ENCODE measurements at places on chromosomes 4 and X. TPM values are rescaled to one million over a fixed set of nuclear protein-coding genes. Genes with fewer than 3 reads are reported as not detected.
A peak's percentile ranks its signal among the peaks of the same experiment; 100 is the strongest.

- no peaks in the 10 kb centered on the region for H3K27me3 ChIP-seq
- H3K4me3 ChIP-seq, result no peak overlapping the region
- no peaks in the 10 kb centered on the region for H3K36me3 ChIP-seq
- DNase-seq, result no peak
- no peak overlapping the region for H3K27ac ChIP-seq
These were observed 69.2 kb downstream of the PHKA1 start for GRCh38 chrX:72644946-72645345.

DNA sequence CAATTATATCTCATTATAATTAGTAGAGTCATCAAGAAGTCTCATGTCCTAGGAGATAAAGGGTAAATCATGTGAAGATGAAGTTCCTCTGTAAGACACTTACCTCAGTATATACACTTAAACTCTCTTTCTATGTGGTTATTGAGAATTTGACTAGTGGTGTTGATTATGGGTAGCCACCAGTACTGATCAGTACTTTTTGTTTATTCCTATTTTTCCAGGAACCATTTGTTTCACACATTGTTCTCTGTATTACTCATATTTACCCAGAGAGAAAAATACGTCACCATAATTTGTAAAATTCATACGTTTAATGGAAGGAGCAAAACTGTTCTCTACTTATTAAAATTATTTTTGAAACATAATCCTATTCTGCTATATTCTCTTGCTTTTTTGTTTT lies 55.8 kb upstream of the PRDM8 start:
- DNase-seq, result no peak
- H3K4me1 ChIP-seq, result no peaks in the 10 kb centered on the region
- no peaks in the 10 kb centered on the region for H3K36me3 ChIP-seq
- H3K27ac ChIP-seq, result no peak overlapping the region
- H3K4me3 ChIP-seq, result no peak overlapping the region

GRCh38 chr4:38958453-38959190 lies 73.6 kb downstream of the TMEM156 start:
- no peaks in the 10 kb centered on the region for H3K27me3 ChIP-seq
- H3K36me3 ChIP-seq, result no peaks in the 10 kb centered on the region
- no peak overlapping the region for H3K4me3 ChIP-seq
- no peak overlapping the region for H3K27ac ChIP-seq

The GLOD5 gene
- not detected for total RNA-seq

The HTRA3 gene
- not detected for total RNA-seq

GRCh38 chr4:183223053-183223452 lies 97.0 kb downstream of the CLDN22 start:
- no peak overlapping the region for H3K4me3 ChIP-seq
- H3K4me1 ChIP-seq, result no peaks in the 10 kb centered on the region
- H3K27me3 ChIP-seq, result no peaks in the 10 kb centered on the region
- no peaks in the 10 kb centered on the region for H3K36me3 ChIP-seq

DNA sequence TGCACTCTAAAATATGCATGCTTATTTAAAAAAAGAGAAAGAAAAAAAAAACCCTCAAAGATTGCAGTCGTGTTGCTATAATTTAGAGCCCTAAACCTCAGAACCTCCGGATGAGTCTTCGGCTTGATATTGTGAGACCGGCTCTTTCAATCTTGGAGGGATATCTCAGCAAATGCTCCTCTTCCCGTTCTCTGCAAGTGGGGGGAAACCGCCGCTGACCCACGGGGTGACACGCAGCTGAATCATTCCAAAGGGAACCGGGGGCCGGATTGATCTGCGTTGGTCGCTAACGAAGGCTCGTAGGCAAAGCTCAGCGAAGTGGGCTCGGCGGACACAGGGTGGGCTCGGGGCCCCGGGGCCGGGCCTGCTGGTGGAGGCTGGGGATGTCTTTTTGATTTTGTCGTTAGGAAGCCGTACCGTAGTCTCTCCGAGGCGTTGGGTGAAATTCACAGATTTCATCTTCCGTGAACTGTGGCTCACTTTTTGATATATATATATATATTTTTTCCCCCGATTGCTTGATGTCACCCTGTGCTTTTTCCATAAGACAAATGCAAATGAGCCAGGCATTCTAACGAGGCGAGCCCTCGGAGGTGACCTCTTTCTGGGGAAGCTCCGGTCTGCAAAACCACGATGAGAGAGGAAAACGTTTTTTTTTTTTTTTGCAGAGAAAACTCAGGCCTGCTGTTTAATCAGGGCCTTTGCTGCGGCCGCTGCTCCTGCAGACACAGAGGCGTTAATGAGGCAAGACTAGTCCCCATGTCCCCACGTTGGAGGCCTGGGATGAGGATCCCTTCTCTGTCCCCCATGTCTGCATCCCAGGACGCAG lies 110.7 kb upstream of the PPP2R3B start:
- H3K27me3 ChIP-seq, result no peaks in the 10 kb centered on the region
- H3K36me3 ChIP-seq, result no peaks in the 10 kb centered on the region
- H3K27ac ChIP-seq, result no peak overlapping the region
- no peak overlapping the region for H3K4me3 ChIP-seq

The NRK gene
- not detected for total RNA-seq

DNA sequence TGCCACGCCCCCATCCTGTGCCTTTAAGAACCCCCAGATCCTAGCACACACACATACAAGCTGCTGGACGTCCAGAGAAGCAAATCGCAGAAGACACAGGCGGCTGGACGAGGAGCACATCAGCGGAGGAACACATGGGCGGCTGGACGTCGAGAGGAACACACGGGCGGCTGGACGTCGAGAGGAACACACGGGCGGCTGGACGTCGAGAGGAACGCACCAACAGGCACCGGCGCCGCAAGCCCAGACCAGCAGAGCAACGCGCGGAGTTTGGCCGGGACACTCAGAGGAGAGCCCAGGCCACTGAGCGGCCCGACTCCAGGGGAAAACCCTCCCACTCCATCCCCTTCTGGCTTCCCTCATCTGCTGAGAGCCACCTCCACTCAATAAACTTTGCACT lies 17.2 kb downstream of the ZCCHC13 start:
- no peaks in the 10 kb centered on the region for H3K27me3 ChIP-seq
- no peak for DNase-seq
- no peak overlapping the region for H3K4me3 ChIP-seq

DNA sequence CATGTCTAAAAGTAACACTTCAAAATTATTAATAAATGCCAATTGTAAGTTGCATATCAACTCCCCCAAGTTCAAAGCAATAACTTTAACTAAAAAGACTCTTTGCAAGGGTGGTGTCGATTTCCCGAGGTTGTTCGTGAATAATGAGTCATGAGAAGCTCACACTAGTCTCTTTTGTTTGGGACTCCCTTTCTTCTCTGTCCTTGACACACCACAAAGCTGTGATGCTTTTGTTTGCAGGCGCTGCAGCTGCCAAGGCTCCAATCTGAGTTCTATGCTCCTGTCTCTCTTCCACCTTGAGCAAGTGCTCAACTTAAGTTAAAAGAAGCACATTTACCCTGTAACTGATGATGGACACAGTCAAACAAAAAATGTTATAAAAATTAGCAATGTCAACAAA lies 65.9 kb downstream of the FAT1 start:
- no peak overlapping the region for H3K4me3 ChIP-seq
- no peak overlapping the region for H3K27ac ChIP-seq
- H3K4me1 ChIP-seq, result no peaks in the 10 kb centered on the region
- DNase-seq, result no peak

The GRID2 gene
- not detected for total RNA-seq

- peak; percentile 73 for DNase-seq
- peaks cover 31% of the 10 kb centered on the region for H3K4me1 ChIP-seq
- H3K27me3 ChIP-seq, result no peaks in the 10 kb centered on the region
These were observed 637 bp downstream of the MAMLD1 start for GRCh38 chrX:150363561-150364346.

DNA sequence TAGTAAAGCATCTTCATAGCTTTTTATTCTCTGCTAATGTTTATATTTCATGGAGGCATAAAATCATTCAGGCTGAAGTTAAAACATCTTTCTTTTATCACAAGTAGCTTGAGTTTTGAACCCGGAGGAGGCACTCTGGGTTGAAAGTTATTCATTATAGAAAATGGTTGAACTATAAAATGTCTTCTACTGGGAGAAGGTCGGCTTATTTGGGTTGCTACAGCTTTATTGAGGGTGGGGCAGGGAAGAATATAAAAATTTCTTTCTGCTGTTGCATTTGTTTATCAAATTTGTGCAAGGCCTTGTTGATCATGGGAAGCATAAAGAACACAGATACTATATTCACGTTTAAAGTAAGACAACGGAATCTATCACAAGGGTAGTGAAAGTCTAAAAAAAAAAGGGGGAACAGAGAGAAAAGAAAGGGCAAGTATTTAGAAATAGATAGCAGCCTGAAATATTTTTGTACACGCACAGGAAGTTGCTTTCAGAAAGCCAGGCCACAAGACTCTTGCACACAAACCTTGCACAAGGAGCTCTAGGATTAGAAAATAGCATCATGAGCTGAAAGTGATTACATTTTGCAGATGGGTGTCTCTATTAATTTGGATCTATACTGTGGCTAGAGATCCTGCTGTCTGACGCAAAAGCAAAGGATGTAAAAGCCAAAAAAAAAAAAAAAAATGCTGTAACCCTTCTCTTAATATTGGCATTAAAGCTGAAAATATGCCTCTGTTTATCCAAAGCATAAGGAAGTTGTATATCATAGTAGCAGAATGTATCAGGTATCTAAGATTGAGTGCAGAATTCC lies 37.2 kb upstream of the FAM9C start:
- H3K4me3 ChIP-seq, result no peak overlapping the region
- H3K27ac ChIP-seq, result no peak overlapping the region
- peak; percentile 59 for DNase-seq
- H3K4me1 ChIP-seq, result peaks cover 22% of the 10 kb centered on the region
- no peaks in the 10 kb centered on the region for H3K36me3 ChIP-seq

DNA sequence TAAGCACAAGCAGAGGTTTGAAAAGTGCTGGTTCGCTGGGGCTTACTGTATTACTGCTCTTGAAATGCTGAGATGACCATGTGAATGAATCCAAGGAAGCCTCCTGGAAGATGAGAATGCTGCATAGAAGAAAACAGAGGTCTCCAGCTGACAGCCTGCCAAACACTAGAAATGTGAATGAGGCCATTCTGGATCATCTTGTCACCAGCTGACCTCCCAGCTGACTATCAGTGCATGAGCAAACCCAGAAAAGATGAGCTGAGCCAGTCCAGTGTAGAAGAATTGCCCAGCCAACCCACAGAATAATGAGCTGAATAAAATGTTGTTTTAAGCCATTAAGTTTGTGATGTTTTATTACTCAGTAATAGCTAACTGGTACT lies 49.1 kb upstream of the DYNLT3 start:
- H3K27ac ChIP-seq, result no peak overlapping the region
- no peaks in the 10 kb centered on the region for H3K4me1 ChIP-seq
- no peak overlapping the region for H3K4me3 ChIP-seq
- H3K36me3 ChIP-seq, result no peaks in the 10 kb centered on the region

GRCh38 chr4:152539556-152540292 lies 3.8 kb upstream of the FBXW7 start:
- no peak overlapping the region for H3K4me3 ChIP-seq
- H3K4me1 ChIP-seq, result peaks cover 28% of the 10 kb centered on the region
- 0 out of 2 replicates have a peak, but pooled peaks cover 3% of the 10 kb centered on the region for H3K36me3 ChIP-seq
- H3K27me3 ChIP-seq, result no peaks in the 10 kb centered on the region

GRCh38 chr4:63049278-63049677 lies 1360.0 kb downstream of the TECRL start:
- no peaks in the 10 kb centered on the region for H3K36me3 ChIP-seq
- no peaks in the 10 kb centered on the region for H3K4me1 ChIP-seq
- no peak for DNase-seq
- H3K4me3 ChIP-seq, result no peak overlapping the region

- peak overlapping the region; percentile 82 for H3K4me3 ChIP-seq
- no peak overlapping the region for H3K27ac ChIP-seq
- no peak for DNase-seq
These were observed 35.9 kb upstream of the GRPEL1 start for GRCh38 chr4:7103607-7104365.

The SEPTIN11 gene
- total RNA-seq, result 21.2 TPM

The DMRTC1 gene
- not detected for total RNA-seq

The SMIM31 gene
- not detected for total RNA-seq

DNA sequence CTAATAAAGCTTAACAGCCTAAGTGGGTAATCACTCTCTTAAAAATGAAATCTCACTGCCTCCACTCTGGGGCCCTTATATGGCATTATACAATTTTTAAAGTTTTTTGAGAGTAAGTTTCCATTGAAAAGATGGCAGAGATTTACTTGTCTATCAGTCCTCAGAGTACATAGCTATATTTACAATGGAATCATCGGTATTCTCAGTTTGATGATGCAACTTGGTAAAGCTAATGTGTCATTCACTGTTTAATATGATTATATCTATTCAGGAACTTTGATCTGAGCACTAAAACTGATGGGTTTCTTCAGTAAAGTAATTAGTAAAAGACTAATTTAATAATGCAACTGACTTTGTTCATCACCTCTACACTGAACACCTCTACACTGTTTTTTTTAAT lies 51.6 kb downstream of the CT47B1 start:
- no peak overlapping the region for H3K27ac ChIP-seq
- no peaks in the 10 kb centered on the region for H3K4me1 ChIP-seq
- no peaks in the 10 kb centered on the region for H3K27me3 ChIP-seq
- H3K36me3 ChIP-seq, result no peaks in the 10 kb centered on the region

DNA sequence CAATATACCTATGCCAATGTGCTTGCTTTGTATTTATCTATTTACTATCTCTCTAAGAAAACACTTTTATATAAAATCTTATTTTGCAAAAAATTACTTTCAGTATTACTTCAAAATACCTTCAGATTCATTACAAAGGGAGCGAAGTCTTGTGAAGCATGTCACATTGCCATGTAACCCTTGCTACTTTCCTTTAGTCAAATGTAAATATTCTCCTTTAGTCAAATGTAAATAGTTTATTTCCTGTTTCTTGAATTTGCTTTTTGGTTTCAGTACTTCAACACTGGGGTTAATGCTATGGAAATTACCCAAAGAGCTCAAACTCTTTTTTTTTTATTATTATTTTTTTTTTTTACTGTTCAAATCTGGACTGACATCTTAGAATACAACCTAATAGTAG lies 383.3 kb downstream of the GRXCR1 start:
- no peak overlapping the region for H3K27ac ChIP-seq
- no peak for DNase-seq
- no peaks in the 10 kb centered on the region for H3K4me1 ChIP-seq

GRCh38 chr4:127055357-127055756 lies 577.4 kb upstream of the INTU start:
- H3K27ac ChIP-seq, result no peak overlapping the region
- DNase-seq, result no peak
- no peaks in the 10 kb centered on the region for H3K27me3 ChIP-seq

The DRD5 gene
- not detected for total RNA-seq

The LEF1 gene
- not detected for total RNA-seq

- H3K4me3 ChIP-seq, result no peak overlapping the region
- no peak for DNase-seq
- no peak overlapping the region for H3K27ac ChIP-seq
- peaks cover 5% of the 10 kb centered on the region for H3K4me1 ChIP-seq
- H3K27me3 ChIP-seq, result no peaks in the 10 kb centered on the region
These were observed 19.6 kb upstream of the FGF16 start for GRCh38 chrX:77427611-77428010.

- H3K27ac ChIP-seq, result no peak overlapping the region
- DNase-seq, result no peak
- H3K4me1 ChIP-seq, result no peaks in the 10 kb centered on the region
- H3K36me3 ChIP-seq, result no peaks in the 10 kb centered on the region
- H3K27me3 ChIP-seq, result no peaks in the 10 kb centered on the region
These were observed 74.8 kb downstream of the SLIT2 start for GRCh38 chr4:20326460-20326859.
